AG08395 (cell line): ENCODE measurements at places on chromosomes 13 and 19.

- DNase-seq = no peak
Observed at GRCh38 chr13:72754111-72754510, 26.4 kb downstream of the BORA start.

DNA sequence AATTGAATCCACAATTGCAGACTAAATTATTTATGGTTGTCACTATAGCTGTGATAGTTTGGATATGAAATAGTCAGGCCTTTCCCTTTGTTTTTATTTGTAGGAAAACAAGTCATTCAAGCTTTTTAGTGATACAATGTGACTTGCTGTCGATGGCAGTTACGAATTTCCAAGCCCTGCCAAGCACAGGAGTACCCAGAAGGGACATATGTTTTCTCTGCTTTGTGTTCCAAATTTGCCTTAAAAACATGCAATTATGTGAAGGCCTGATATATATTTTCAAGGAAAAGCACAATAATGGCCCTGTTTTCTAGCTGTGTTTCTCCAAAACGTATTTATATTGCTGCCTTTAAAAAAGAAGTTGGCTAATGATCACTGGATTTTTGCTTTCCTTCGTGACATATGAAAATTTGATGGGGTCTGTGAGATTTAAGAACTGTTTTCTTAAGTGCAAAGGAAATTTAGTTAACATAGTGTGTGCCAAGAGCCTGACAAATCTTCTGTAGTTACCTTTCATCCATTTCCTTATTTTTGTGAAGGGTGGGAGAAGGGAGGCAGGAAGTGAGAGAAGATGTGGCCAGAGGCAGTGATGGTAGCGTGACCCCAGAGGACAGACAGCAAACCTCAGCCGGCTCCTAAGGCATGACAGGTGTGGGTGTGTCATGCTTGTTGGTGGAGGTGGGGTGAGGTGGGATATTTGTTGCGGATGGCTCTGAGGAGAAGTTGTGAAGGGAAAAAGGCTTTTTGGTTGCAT is 79.6 kb downstream of the TEX26 start:
- DNase-seq = no peak

GRCh38 chr19:45791744-45792469 is 738 bp downstream of the DMWD start:
- DNase-seq = no peak

DNA sequence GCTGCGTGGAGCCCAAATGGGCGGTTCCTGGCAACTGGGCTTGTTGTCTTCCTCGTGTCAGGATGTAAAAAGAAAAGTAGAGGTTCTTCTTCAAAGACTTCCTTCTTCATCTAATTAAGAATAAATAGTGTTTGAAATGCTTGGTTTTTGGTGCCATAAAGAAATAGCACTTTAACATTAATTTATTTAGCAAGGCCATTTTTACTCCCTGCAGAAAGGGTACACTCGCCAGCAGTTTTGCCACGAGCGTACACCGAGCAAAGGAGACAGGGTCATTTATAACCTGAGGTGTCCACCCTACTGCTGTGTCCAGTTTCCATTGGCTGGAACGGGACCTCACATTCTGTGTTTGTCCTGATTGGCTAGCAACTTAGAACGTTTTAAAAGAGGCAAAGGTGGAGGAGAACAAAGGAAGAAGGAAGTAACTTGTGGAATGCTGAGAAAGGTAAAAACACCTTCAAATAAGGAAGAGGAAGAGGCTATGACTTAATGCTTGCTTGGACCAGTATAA is 21.8 kb upstream of the OR10H1 start:
- DNase-seq = no peak

- peak; percentile 73 for DNase-seq
Observed at GRCh38 chr13:110233181-110233950, 73.6 kb downstream of the COL4A1 start.

GRCh38 chr13:113937527-113938180 is 36.2 kb downstream of the C13orf46 start:
- DNase-seq = no peak

DNA sequence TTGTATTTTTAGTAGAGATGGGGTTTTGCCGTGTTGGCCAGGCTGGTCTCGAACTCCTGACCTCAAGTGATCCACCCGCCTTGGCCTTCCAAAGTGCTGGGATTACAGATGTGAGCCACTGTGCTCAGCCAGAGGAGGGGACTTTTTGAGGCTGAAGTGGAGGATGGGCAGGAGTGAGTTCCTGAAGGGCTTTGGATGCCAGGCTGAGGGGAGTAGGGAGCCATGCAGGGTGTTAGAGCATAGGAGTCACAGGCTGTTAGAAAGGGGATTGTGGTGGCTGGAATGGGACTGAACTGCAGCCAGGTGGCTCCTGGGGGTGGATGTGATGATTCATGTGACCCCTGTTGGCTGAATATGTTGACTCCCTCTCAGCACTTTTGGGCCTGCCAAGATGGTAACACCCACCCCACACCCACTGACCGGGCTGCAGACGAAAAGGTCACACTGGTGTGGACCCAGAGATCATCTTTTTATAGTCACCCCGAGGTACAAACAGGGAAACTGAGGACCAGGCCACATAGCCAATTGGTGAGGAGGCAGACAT is 11.2 kb downstream of the CYP4F22 start:
- no peak for DNase-seq

- DNase-seq = no peak
Observed at GRCh38 chr19:277581-278165, 13.5 kb downstream of the PLPP2 start.

GRCh38 chr19:17579661-17580244 is 24.3 kb downstream of the COLGALT1 start:
- peak; percentile 73 for DNase-seq

GRCh38 chr19:52956917-52957316 is 5.8 kb downstream of the ZNF816 start:
- no peak for DNase-seq

- DNase-seq = peak; percentile 44
Observed at GRCh38 chr19:27971071-27971470, 1241.9 kb downstream of the UQCRFS1 start.

DNA sequence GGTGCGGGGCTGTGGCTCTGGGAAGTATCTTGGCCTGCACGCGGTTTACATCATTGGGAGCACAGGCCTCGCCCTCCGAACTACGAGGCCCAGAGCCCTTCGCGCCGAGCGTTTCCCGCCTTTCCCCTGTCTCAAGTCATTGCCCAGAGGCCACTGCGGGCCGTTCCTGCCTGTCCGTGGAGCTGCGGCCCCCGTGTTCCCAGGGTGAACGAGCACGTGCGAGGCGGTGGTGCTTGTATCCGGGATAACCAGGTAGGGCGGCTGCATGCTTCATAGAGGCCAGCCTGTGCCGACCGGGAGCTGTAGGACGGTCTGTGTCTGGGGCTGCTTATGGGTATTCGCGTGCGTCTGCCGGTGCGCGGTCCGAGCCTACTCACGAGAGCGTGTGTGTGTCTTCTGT is 32.5 kb downstream of the ZNF527 start:
- DNase-seq = no peak

GRCh38 chr19:47284324-47284899 is 9.7 kb downstream of the INAFM1 start:
- DNase-seq = peak; percentile 55

GRCh38 chr13:112056284-112056727 is 10.6 kb upstream of the SOX1 start:
- DNase-seq = no peak

DNA sequence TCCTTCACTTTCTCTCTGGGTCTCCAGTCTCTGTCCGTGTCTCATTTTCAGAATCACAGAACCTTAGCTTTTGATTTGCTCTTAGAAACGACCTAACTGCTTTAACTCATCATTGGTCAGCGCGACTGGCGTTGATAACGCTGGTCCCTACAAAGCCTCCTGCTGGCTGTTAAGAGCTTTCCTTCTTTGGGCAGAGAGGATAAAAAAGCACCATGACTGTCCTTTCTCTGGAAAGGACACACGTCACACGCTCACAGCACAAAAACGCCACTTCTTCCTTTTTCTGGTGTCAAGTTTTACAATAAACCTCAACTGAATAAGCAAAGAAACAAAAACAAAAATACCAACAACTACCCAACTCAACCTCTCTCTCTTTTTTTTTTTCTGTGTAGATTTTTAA is 1.7 kb upstream of the KLK12 start:
- no peak for DNase-seq

GRCh38 chr13:83204886-83205285 is 677.4 kb downstream of the SLITRK1 start:
- no peak for DNase-seq

- no peak for DNase-seq
Observed at GRCh38 chr19:54795758-54796157, 7.7 kb upstream of the KIR2DL4 start.

- no peak for DNase-seq
Observed at GRCh38 chr13:26515721-26516120, 41.8 kb upstream of the WASF3 start.

DNA sequence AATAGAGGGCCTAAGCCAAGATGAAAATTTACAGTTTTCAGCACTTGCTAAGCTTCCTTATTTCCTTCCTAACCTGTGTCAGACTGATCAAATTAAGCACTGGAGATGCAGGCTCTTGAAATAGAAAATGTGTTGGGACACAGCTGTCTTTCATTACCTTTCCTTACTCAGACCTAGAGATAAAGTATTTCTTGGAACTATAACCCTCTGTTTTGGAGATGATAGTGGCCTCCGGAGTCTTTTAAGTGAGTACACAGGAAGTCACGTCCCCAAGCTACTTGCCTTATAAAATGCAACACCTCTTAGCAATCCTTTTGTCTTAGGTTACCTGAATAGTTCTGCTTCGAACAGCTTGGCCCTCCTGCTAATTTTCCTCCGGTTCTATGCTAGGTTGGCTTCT is 12.4 kb upstream of the AKAP11 start:
- DNase-seq = no peak

DNA sequence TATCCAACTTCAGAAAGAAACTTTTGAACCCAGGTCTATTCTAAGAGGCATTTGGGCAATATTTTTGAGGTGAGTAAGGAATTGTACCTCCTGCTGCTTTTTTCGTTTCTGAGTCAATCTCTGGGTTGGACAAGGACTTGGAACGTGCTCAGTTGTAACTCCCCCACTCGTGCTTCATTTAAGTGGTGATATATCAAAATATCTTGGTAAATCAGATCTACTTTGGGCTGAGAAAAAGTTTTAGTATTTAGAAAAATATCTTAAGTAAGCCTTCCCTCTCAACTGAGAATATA is 728.9 kb downstream of the EFNB2 start:
- no peak for DNase-seq
